ENCODE measurements at places on chromosomes 7 and 10.

DNA sequence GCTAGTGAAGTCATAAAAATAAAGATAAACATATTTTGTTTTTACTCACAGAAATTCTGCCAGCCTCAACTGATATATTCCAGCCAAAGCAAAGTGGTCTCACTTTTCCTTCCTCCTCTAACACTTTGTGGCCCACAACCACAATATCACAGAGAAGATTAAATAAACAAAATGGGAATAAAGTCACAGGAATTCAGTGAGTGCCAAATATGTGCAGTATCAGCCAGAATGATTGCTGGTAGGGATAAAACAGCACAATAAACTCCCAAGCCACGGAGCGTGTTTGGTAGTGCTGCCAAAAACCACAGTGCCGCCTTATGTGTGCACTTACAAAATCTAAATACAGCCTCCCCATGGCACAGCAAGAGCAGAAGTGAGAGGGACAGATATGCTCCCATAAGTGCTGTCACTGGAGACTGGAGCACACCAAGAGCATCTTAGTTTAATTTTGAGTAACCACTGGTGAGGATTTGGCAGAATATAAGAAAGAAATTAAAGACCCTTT lies 155.8 kb downstream of the POM121L12 start:
- no peak for DNase-seq

DNA sequence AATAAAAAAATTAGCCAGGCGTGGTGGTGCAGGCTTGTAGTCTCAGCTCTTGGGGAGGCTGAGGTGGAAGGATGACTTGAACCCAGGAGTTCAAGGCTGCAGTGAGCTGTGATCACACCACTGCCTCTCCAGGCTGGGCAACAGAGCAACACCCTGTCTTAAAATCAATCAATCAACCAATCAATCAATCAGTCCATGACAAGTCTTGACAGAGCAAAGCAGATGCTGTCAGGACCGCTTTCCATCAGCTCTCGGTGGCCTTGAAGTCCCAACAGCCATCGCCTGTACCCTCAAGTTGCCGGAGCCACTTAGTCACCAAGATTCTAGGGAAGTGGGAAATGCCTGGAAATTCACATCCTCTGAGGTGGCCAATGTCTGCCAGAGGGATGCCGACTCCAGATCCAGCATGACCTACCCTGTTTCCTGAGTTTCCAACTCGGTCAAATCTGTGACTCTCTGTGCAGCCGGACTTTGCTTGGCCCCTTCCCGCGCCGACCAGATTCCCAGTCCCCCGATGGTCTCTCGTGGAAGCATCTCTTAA lies 871 bp upstream of the CCL24 start:
- DNase-seq: no peak

DNA sequence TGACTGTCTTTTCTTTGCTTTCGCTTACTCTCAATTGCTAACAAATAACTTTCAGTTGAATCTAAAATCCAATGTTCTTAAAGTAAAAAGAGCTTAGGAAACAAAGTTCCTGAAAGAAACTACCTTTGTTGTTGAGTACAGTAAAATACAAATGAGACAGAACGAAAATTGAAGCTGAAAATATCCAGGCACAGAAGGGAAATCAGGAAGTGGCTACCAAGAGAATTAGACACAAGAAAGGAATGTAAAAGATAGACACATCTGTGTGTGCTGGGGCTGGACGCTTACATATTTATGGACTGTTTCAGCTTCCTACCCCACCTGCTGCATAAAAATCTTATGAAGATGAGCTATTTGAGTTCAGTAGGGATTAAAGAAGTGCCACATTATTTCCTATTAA lies 161.7 kb upstream of the PLXDC2 start:
- DNase-seq: no peak

GRCh38 chr10:101041252-101041761 lies 10.3 kb downstream of the SFXN3 start:
- peak; percentile 94 for DNase-seq

- DNase-seq: no peak
Observed at GRCh38 chr7:140771826-140772225, 75.3 kb downstream of the NDUFB2 start.

- no peak for DNase-seq
Observed at GRCh38 chr7:127586346-127586745, 950 bp upstream of the GCC1 start.

- no peak for DNase-seq
Observed at GRCh38 chr7:50293509-50294179, 10.9 kb upstream of the IKZF1 start.

- DNase-seq: no peak
Observed at GRCh38 chr7:46739518-46740234, 818.6 kb upstream of the IGFBP3 start.

GRCh38 chr10:73910401-73910763 lies 550 bp upstream of the PLAU start:
- peak; percentile 76 for DNase-seq

GRCh38 chr7:913736-914520 lies 37.6 kb downstream of the GET4 start:
- DNase-seq: no peak

GRCh38 chr7:96322847-96323461 lies 1.1 kb upstream of the SLC25A13 start:
- no peak for DNase-seq

DNA sequence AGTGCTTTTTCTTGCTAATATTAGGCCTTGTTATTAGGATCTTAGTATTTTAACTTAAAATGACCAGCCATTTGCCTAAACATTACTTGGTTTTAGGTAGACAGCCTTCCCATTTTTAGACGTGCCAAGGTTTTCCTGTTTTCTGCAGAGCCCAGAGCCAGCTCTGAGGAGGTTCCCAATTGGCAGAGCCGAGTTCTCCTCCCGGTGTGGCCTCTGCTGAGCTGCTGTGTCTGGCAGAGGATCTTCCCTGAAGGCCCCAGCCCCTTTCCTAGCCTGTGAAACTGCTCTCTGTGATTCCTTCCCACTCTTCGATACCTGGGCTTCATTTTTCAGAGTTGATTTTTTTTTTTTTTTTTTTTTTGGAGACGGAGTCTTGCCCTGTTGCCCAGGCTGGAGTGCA lies 91.4 kb downstream of the EEPD1 start:
- DNase-seq: no peak
